ENCODE measurements at places on chromosomes 5 and 9.

DNA sequence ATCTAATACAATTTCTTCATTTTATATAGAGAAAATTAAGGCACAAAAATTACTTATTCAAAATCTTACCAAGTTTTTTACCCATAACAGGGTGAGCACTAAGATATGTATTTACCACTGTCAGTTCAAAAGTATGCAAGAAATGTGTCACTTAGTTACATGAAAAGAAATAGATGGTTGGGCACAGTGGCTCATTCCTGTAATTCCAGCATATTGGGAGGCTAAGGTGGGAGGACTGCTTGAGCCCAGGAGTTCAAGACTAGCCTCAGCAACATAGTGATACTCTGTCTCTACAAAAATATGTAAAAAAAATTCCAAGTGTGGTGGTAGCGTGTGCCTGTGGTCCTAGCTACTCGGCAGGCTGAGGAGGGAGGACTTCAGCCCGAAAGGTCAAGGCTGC is 19.4 kb downstream of the YIPF5 start:
- DNase-seq: no peak

GRCh38 chr9:95363051-95363841 is 45.7 kb upstream of the FANCC start:
- no peak for DNase-seq

DNA sequence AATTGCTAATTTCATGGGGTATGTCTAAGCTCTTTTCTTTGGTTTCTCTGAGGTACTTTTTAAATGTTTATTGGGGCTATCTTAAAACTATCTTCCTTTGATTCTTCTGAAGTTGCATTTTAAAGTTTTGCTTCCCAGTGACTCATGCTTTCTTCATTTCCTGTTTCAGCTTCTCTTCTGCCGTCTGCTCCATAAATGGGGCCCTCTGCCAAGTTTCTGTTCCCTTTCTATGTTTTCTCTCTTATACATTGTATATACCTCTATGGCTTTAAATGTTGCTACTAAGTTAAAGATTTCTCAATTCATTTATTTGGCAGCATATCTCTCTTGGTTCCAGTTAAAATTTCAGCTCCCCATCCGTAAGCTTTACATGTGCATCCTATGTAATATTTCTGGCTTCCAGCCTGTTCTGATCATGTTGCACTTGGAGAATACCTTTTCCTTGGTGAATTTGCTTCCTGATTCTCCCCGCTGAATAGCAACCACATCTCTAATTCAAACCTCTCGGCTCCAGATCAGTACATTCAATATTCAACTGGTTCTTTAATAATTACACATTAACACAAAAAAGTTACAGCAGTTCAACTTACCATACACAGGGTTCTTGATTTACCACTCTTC is 125.3 kb downstream of the ST8SIA4 start:
- DNase-seq: peak; percentile 15

DNA sequence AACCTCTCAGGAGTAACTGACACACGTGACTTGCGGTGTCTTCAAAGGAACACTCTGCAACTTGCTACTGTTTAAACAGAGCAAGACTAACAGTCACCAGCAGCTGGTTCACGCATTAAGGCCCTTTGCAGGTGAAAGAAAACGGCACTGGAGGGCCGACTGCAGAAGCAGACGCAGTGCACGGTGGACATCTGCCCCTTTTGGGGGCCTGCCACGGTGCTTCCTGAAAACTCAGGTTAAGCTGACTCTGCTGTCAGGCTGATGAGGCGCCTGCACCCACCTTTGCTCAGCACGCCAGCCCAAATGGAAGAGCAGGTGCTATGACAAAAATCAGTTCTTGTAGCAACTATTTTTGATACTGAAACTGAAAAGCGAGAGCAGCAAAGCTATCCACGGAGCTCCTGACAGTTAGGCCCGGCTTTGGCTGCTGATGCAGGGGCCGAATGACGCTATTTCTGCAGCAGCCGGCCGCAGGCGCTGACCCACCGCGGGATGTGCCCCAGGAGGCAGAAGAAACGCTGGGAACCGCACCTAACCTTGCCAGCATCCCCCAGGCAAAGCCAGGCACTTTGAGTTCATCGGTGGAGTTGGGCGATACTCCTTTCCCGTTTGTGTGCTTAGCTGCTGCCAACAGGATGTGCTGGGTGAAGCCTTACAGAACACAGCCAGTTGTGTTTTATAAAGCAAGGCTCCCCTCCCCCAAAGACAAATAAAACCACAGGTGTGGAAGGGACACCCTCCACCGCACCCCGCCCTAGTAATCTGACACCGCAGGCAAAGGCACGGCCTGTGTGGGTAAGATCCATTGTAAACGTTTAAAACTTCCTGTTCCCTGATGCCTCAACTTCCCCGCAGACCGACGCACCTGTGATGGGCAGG is 21.1 kb upstream of the TERT start:
- peak; percentile 74 for DNase-seq

- DNase-seq: no peak
These were observed 66.6 kb downstream of the DEPDC1B start for GRCh38 chr5:60633341-60633740.

GRCh38 chr5:55324815-55325418 is 17.1 kb downstream of the MTREX start:
- peak; percentile 62 for DNase-seq

DNA sequence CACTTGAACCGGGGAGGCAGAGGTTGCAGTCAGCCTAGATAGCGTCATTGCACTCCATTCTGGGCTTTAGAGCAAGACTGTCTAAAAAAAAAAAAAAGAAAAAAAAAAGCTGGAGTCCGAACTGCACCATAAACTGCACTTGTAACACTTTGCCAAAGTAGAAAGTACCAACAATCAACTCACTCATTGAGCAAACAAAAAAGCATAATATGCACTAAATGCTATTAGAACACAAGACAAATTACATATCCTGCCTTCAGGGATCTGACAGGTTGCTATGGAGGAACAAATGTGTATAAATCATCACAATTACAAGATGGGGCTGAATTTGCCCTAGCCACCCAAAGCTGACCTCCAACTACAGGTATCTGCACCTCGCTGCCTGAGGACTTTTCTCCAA is 27.9 kb downstream of the GNAQ start:
- DNase-seq: no peak

DNA sequence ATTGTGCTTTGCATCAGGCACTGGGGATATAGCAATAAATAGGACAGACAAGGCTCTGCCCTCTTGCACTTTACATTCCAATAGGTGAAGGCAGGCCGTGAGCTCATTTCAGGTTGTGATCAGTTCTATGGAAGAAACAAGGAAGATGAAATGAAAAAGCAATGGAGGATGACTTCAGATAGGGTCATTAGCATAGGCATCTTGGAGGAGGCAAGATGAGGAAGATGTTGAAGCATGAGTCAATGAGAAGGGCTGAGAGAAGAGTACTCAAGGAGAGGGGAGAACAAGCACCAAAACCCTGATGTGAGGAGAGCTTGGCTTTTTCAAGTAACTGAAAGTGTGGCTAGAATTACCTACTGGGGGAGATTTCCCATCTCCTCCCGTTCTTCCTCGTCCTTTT is 5.0 kb upstream of the SPARC start:
- no peak for DNase-seq

GRCh38 chr5:146394486-146394885 is 52.6 kb upstream of the TCERG1 start:
- no peak for DNase-seq

- no peak for DNase-seq
These were observed 136.1 kb downstream of the MACIR start for GRCh38 chr5:103394676-103395075.

- no peak for DNase-seq
These were observed 521.6 kb upstream of the ST8SIA4 start for GRCh38 chr5:101424530-101425175.

DNA sequence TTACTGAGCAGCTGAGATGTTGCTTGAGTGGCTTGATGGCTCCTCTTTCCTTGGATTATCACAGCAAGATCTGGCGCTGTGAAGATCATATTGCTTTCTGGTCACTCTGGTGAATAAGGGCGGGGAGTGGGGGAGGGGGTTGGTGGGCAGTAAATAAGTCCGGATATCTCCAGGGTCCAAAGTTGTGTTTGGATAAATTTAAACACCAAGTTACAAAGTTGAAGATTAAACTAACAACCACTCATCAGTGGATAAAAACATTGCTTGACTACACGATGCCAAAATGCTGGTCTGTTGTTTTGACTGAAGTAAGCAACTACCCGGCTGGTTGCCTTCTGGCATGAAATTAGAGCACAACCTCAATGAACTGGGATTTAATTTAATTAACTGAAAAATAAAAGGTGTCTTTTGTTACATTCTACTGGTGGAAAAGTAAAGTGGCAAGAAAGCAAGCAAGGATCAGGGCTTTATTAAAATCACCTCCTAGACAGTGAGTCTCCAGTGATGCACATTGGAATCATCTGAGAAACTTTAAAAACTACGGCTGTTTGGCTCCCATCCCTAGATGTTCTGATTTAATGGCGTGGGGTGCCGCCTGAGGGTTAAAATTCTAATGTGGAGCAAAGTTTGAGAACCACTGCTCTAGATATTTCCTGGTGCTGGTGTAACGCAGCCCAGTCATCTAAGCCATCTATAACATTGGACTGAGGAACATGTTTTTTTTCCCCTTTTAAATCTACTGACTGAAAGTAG is 86.7 kb upstream of the AGXT2 start:
- DNase-seq: no peak

- no peak for DNase-seq
These were observed 57.8 kb upstream of the ANXA1 start for GRCh38 chr9:73093740-73094379.

GRCh38 chr5:15718421-15719179 is 218.6 kb downstream of the FBXL7 start:
- no peak for DNase-seq

DNA sequence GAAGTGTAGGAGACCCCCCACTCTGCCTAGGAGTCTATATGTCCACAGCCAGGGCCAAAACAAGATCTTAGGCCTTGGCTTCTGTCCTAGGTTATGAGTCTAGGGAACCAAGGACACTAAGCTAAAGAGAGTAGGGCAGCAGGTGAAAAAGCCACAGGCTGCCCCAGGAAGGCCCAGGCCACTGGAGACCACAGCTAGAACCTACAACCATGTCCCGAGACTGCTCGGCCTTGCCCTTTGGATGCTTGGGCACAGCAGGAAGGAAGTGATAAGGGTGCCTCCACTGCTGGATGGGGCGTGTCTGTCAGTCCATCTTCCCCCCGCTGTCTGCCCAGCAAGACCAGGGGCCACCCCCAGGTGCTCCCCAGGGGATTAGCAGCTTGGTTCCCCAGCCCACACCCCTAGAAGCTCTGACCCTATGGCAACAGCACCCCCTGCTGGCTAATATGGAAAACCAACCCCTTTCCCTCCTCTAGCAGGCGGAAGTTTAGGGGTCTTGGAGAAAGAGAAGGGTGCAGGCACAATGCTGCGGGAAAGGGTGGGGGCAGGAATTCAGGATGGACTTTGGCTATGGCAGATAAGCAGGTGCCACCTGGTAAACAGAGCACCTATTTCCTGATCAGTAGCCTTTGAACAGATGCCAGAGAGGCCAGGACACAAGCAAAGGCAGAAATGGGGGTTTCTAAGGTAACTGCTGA is 10.5 kb upstream of the IRF1 start:
- DNase-seq: peak; percentile 84

- DNase-seq: no peak
These were observed 330.6 kb downstream of the ASTN2 start for GRCh38 chr9:117084221-117084620.

GRCh38 chr9:5764130-5764868 is 68.6 kb downstream of the ERMP1 start:
- DNase-seq: peak; percentile 5

GRCh38 chr5:154199671-154200220 is 9.2 kb downstream of the GALNT10 start:
- DNase-seq: no peak

DNA sequence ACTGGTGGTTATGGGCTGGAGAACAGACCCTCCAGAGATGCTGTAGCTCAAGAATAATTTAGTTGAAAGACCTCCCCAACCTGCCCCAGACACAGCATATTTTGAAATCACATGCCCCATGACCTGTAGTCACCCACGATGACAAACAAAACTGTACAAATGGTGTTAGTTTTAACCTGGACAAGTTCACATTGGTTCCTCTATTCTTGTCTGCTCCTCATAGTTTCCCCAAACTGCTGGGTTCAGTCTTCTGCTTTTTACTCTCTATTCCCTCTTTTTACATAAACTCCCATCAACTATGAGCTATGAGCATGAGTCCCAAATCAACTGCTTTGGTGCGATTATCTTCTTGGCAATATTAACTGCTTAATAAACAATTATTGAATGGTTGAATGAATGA is 365.3 kb upstream of the CLINT1 start:
- no peak for DNase-seq

Data from CD4-positive, alpha-beta T cell treated with Interleukin-17A for 1 hour (primary cell).